ENCODE measurements at places on chromosomes 6 and 20.
A peak's percentile ranks its signal among the peaks of the same experiment; 100 is the strongest.

DNA sequence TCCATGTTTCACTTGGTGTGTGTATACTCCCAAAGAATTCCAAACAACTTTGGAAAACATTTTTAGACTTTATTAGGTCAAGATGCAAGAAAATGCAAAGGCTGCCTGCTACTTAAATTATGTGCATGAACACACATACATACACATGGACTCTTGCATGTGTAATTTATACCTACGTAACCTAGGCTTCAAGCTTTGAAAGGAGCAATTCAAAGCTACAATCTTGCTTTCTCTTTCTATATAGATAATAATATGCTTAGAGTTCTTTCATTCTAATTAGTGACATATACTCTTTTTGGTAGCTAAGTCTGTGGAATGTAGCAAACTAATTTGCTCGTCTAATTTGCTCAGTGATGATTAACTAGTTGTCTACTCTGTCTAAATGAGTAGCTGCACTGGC is 146.5 kb downstream of the EPHA7 start:
- no peak for DNase-seq

GRCh38 chr6:132948889-132949288 is 134.5 kb downstream of the RPS12 start:
- no peak for DNase-seq

GRCh38 chr6:74768120-74768519 is 437.7 kb downstream of the COL12A1 start:
- no peak for DNase-seq

DNA sequence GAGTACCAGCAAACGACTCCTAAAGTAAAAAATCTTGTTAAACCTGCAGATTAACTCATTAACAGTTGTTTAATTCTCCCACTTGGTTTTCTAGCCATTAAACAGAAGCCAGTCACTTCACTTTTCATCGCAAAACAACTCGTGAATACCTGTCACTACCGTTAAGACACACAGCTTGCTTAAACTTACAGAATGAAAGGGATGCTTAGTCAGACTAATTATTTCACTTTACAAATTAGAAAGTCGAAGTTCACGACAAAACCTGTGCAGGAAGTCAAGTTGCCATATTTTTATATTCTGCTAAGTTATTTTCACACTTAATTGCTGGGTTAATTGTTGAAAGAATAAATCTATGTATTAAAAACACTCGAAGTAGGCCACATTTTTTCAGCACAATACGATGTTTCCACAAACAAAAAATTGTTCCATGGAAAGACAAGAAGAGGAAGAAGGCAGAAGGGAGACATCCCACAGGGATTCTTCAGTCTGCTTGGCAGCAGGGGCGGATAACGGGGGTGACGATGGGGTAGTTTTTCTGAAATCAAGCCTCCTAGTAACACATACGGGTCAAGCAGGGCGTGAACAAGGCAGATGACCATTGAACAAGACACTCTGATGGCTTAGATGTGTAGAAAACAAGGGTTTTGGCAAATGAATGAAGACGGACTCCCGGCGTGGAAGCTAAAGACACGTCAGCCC is 933 bp downstream of the SSR1 start:
- DNase-seq: no peak

- no peak for DNase-seq
Observed at GRCh38 chr6:1832844-1833787, 223.4 kb downstream of the FOXC1 start.

- no peak for DNase-seq
Observed at GRCh38 chr20:39259010-39259803, 297.1 kb downstream of the DHX35 start.

DNA sequence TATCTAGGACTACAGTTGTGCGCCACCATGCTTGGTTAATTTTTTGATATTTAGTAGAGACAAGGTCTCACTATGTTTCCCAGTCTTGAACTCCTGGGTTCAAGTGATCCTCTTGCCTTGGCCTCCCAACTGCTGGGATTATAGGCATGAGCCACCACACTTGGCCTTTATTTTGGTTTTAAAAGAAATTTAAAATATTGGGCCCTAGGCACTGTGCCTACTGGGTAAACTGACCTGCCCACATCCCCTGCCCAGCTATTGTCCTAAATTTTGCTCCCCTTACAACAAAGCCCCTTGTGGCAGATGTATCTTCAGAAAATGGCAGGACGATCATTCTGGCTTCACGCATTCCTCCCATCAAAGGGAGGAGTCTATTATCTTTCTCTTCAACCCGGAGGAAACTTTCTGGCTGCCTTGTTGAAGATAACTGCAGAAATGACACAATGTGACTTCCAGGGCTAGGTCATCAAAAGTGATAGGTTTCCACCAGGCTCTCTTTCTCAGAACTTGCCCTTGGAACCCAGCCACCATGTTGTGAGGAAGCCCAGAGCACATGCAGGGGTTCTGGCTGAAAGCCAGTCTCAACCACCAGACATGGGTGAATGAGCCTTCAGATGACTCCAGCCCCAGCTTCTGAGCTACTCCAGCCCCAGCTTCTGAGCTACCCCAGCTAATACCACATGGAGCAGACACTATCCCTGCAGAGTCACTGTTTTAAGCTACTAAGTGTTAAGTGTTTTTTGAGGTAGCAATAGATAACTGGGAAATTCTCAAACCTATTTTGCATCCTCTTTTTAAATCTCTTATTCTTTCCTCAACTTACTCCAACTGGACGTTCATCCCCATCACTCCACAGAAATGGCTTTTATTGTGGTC is 4.6 kb upstream of the GUCA1B start:
- no peak for DNase-seq

GRCh38 chr6:132820629-132821381 is 6.4 kb downstream of the RPS12 start:
- DNase-seq: no peak

- DNase-seq: no peak
Observed at GRCh38 chr6:128570680-128571063, 50.3 kb upstream of the PTPRK start.

GRCh38 chr20:49100972-49101371 is 54.9 kb downstream of the CSE1L start:
- DNase-seq: no peak

- DNase-seq: no peak
Observed at GRCh38 chr6:127514773-127515227, 4.3 kb downstream of the MTCL3 start.

- no peak for DNase-seq
Observed at GRCh38 chr6:74741646-74742045, 464.2 kb downstream of the COL12A1 start.

GRCh38 chr6:161575523-161576254 is 301.8 kb upstream of the AGPAT4 start:
- no peak for DNase-seq

DNA sequence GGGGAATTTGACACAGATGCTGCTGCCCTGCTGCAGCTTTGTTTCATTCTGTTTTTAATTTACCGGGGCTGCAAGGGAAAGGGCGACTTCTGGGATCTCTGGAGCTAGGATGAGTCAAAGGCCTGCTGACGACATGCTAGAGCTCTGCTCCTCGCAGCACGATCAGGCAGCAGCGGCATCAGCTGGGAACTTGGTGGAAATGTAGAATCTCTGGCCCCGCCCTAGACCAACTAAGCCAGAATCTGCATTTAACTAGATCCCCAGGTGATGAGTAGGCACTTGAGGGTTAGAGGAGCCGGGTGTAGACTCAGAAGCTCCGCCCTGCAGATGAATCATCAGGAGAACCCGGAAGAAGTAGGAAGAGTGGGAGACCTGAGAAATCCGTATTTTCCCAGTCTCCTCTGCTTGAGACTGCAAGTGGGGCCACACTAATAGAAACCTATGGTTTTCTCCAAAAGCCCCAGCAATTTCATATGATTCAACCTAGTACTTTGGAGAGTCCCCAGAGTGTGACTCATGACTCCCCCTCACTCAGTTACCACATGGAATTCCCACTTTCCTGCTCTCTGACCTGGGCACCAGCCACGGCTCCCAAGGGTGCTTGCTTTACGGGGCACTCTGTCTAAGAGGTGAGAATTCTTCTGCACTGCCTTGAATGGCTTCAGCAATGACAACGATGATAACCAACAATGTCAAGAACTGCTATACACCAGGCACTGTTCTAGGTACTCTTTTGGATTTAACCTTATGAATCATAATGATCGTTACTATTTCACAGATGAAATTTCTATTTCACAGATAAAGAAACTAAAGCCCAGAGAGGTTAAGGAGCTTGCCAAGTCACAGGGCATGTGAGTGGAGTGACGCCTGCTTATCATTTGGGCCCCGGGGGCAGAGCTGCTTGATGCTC is 18.1 kb downstream of the TUBB2B start:
- DNase-seq: no peak

GRCh38 chr6:127938701-127939100 is 37.8 kb upstream of the THEMIS start:
- no peak for DNase-seq

- no peak for DNase-seq
Observed at GRCh38 chr6:19613678-19614077, 223.5 kb upstream of the ID4 start.

- DNase-seq: peak; percentile 36
Observed at GRCh38 chr6:31734821-31735406, 1.4 kb downstream of the CLIC1 start.

DNA sequence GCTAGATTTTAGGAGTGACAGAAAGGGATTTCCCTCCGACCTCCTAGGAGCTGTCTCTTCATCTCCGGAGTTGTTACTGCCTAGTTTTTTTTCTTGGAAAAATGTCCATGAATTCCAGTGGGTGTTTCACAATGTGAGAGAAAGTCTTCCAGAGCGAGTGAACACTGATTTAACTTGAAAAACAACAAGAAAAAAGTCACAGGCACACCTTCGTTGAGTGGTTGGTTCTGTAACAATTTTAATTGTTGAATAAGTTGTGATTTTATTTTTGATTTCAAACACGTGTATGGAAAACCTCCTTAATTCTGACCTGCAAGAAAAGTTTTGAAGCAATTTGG is 2.9 kb downstream of the TFAP2C start:
- no peak for DNase-seq

DNA sequence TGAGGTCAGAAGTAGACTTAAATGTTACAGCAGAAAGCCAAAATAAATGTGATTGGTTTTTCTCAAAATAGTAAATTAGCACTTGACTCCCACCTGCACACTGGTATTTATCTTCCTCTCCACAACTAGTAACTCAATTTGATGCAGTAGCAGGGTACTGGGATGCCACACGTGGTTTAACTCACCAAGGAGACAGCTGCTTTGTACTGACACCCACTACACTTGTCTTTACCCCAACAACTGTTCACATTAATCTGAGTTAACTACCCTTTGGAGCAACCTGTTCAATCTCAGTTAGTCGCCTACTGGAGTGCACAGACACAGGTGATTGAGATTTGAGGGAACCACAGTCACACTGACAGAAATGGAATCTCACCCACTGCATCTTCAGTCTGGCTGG is 242.1 kb downstream of the PRKN start:
- DNase-seq: no peak

DNA sequence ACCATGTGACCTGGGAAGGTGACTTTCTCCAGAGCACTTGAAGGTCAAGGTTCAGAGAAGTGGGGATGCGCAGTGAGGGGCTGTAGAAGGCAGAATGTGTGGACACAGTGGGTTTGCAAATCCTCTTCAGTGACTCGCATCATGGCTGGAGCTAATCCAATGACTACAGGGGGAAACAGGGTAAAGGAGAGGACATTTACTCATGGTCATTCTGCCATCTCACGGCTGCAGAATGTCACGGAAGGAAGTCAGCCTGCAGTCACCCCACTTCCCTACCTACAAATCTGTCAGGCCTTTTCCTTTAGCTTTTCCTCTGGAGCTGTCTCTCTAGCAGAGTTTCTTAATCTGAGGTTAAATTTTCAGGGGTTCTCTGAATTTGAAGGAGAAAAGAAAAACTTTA is 337.6 kb downstream of the CDC5L start:
- no peak for DNase-seq

- DNase-seq: no peak
Observed at GRCh38 chr20:51447097-51447764, 95.3 kb downstream of the NFATC2 start.

DNA sequence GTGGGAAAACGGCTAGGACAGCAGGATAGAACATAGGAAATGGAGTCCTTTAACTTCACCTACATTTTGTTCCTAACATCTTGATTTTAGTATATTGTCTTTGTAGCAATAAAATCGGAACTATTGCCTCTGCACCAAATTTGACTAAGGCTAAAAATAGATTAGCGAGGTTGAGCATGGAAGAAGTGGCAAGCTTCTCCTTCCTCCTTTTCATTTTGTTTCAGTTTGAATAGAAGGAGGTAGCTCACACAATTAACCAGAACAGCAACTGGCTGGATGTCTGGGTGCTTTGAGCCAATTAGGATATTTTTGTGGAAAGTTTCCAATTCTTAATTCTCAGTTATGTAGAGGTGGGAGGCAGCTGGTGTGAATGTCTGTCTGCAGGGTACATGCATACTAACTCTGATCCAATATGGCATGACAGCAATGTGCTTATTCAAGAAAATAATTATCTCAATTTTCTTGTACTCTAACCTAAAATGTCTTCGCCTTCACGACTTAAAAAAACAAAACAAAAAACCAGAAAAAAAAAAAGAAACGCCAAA is 3.1 kb upstream of the HECA start:
- DNase-seq: no peak

DNA sequence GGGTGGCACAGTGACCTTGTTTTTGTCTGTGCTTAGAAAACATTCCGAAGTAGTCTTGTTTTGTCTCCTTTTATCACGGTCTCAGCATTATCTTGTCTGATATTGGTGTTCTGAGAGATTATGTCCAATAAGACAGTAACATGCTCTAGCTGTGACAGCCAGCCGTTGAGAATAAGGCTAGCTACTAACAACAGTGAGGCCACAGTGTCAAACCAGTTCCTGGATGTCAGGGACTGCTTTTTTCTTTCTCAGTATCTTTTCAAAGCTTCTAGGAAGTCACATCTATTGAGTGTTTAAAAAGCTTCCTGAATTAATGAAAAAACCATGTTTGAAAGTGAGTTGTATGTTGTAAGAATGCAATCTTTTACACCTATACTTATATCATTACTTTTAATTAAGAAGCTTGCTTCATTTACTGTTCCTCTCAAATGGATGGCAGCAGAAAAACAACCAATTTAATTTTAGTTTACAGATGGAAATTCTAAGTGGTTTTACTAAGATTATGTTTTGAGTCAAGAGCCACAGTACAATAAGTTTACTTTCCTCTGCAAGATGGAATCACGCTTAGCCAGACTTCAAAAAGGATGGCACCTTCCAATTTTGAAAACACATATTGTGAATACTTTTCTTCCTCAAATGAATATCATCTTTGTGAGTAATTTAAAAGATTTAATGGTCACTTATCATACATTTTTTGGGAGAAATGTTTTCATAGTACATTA is 53.1 kb downstream of the MAP3K7 start:
- DNase-seq: no peak
